Activated naive CD8-positive, alpha-beta T cell treated with anti-CD3 and anti-CD28 coated beads for 36 hours (primary cell): ENCODE measurements at places on chromosomes 4 and X. TPM values are rescaled to one million over a fixed set of nuclear protein-coding genes. Genes with fewer than 3 reads are reported as not detected.

DNA sequence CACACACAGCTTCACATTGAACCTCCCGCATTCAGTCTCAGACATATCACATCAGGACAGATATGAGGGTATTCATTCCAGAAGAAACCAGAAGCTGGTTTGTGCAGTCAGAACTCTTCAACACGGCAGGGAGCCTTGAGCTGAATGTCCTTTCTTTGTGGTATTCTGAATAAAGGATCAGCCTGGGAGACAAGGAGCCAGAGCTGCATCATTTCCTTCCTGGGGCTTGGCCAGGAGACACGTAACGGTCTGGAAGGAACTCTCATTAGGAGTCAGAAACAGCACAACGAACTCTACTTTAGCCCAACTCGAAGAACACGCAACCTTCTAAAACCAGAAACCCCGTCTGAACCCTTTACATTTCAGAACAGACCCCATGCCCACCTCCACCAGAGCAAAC, 46.4 kb downstream of the KDR start:
- no peak for DNase-seq

DNA sequence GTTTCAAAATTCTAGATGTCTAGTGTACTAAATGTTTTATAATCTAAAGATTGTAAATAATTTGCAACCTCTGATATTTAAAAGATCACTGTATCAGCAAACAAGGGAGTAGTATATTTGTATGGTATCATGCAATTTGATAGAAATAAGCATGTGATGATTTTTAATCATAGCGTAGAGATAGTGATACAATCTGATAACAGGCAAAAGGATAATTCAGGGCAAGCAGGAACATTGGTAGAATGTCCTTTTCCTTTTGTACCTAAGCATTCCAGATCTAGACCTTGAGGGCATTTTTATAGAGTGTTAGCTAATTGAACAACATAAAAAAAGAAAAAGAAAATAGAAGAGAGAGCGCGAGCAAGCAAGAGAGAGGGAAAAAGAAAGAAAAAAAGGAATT, 1.4 kb downstream of the ANK2 start:
- DNase-seq = no peak

- DNase-seq = no peak
Observed at GRCh38 chr4:123676890-123677229, 280.3 kb downstream of the SPRY1 start.

Gene TRIML2
- total RNA-seq = not detected

Gene LRIT3
- total RNA-seq = 0.08 TPM

Gene EDNRA
- not detected for total RNA-seq

Gene FAM47E
- total RNA-seq = not detected

Gene PCDH18
- total RNA-seq = 0.06 TPM
